ENCODE measurements at places on chromosomes 11 and 22.

- no peak for DNase-seq
Measured at GRCh38 chr11:120908461-120909181, 115.3 kb upstream of the TBCEL start.

- no peak for DNase-seq
Measured at GRCh38 chr22:48896766-48897644, 930.7 kb downstream of the BRD1 start.

DNA sequence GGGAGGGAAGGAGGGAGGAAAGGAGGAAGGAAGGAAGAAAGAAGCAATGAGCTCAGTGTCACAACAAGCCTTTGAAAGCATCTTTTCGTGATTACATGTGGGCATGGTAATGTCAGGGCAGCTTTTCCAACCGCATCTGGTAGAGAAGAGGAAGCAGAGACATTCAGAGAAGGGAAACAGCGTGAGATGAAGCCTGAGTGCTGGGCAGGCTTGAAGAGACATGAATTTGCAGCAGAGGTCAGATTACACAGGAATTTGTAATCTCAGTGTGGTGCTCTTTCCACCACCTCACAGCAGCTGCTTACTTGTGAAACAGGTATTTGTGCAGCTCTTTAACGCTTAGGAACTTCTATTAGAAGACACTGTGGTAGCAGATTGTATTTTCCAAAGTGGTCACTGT, 289.5 kb upstream of the C11orf87 start:
- no peak for DNase-seq

DNA sequence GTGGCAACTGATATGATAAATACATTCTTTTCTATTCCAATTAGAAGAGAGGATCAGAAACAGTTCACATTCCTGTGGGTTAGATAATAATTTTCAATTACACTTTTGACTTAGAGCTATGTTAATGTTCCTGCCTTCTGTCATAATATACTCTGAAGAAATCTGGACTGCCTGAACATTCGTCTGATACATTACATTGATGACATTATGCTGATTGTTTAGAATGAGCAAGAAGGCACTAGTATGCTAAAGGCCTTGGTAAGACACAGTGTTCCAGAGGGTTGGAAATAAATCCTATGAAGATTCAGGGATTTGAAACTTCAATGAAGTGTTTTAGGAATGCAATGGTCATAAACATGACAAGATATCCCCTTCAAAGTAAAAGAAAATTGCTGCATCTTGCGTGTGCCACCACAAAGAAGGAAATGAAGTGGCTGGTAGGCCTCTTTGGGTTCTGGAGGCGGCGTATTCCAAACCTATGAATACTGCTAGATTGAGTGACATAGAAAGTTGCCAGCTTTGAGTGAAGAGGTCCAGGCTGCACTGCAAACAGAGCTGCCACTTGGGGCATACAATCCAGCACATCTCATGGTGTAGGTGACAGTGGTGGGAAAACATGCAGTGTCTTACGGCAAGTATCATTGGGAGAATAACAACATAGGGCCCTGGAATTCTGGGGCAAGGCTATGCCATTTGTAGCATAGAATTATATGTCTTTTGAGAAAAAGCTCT, 21.2 kb upstream of the PDE3B start:
- DNase-seq, result no peak

- no peak for DNase-seq
Measured at GRCh38 chr11:108559904-108560303, 33.7 kb downstream of the EXPH5 start.

GRCh38 chr11:120065176-120065575, 72.7 kb downstream of the TRIM29 start:
- DNase-seq, result no peak

DNA sequence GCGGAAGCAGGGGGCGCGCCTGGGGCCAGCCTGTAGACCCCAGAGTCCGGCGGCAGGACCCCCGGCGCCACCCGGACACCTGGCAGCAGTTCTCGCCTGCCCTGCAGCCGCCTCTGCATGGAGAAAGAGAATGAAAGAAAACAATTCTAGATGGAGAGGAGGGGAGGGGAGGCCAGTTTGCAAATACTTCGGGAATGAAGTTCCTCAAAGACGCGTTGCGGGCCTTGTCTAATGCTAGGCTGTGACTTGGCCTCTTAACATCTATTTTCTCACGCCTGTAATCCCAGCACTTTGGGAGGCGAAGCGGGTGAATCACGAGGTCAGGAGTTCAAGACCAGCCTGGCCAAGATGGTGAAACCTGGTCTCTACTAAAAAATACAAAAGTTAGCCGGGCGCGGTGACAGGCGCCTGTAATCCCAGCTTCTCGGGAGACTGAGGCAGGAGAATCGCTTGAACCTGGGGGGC, 2.1 kb upstream of the BARX2 start:
- DNase-seq, result no peak

- no peak for DNase-seq
Measured at GRCh38 chr11:18419040-18419439, 6.9 kb downstream of the LDHC start.

GRCh38 chr22:28175730-28176492, 256.9 kb upstream of the PITPNB start:
- DNase-seq, result no peak

GRCh38 chr11:14872032-14872431, 20.0 kb downstream of the CYP2R1 start:
- DNase-seq, result no peak

- no peak for DNase-seq
Measured at GRCh38 chr11:13687271-13687670, 18.8 kb downstream of the FAR1 start.

- no peak for DNase-seq
Measured at GRCh38 chr11:72039856-72040401, 40.4 kb downstream of the NUMA1 start.

- no peak for DNase-seq
Measured at GRCh38 chr11:45157247-45158209, 11.1 kb downstream of the PRDM11 start.

DNA sequence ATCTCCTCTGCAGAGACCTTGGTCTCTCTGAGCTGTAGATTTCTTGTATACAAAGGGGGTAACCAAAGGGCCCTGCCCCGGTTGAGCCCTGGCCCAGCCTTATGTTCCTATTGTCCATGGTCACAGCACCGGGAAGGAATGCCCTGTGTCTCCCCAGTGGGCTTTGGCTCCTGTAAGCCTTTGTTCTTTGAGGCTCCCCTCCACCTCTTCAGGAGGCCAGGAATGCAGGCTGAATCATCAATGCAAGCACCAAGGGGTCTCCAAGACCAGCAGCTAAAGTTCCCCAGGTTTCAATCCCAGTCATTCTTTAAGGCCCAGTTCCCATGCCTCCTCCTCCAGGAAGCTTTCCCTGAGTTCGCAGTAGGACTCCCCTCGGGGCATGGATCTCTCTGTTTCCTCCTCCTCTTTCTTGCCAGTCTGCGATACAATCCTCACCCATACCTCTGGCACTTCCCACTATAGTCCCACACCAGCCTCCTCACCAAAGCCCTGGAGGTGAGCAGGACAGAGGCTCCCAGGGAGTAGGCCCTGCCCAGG, 29.2 kb upstream of the KLHL35 start:
- no peak for DNase-seq

DNA sequence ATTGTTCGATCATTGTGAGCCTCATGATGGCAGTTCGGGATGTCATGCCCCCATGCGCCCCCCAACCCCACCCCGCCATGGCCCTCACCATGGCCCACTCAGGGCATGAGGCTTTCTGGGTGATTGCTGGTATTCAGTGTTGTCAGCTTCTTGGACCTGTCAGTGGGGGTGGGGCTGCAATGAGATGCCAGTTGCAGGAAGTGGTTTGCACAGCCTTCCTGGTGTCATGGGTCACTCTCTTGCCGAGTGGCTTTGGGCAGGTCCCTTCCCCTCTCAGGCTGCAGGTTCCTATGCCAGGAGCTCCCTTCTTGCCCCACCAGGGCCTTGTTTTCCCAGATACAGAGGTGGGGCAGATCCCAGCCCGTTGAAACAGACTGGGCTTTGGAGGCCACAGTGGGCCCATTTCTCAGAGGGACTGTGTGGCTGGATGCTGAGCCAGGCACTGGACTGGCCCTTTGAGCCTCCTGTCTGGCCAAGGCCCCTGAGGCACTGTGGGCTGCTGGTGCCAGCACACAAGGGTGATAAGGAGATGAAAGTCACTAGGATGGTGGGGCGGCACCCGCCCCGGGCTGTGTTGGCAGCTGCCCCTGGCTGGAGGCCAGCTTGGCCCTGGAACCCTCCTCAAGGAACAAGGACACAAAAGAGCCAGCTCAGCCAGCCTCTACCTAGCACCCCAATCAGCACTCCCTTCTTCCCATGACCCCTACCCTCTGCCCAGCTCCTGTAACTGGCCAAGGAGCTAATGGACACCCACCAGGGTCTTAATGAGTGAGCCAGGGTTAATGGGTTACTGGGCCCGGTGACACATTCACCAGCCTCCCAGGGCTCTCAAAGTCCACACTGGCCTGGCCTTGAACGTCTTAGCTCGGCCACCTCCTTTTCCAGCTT, 1.5 kb upstream of the GGT1 start:
- no peak for DNase-seq

GRCh38 chr22:24463071-24463760, 31.9 kb upstream of the UPB1 start:
- DNase-seq, result no peak

DNA sequence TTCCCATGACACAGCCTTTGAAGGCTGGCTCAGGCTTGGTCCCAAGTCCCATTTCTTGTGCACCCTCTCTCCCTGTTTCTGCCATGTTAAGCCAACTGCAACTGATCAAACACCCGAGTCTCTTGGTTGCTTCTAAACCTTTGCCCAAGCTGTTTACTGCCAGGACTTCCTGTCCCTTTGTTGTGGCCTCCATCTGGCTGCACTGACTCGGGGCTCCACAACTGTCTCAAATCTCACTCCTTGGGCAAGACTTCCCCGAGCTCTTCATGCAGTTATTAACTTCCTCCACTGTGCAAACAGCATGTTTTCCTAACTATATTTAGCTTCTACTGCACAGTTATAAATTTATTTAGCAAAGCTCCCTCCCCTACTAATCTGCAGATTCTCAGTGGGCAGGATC, 4.3 kb downstream of the VPREB1 start:
- no peak for DNase-seq

GRCh38 chr22:35342390-35342789, 38.5 kb upstream of the HMOX1 start:
- DNase-seq, result no peak

DNA sequence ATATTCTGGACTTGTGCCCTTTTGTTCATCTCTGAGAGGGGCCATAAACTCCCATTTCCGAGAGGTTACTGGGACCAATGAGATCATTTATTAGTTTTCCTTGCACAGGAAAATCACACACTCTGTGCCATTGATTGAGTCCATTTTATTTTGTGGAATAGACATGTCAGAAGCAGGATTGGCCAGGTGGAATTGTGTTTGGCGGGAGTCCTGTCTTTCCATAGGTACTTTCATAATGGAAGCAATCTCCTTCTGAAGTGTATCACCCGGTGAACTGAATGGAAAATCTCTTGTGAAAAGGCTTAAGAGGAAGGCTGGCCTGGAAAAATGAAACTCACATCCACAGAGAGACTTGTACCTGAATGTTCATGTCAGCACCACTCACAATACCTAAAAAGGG, 63.0 kb upstream of the PARVG start:
- DNase-seq, result no peak

- DNase-seq, result no peak
Measured at GRCh38 chr22:30282616-30283046, 6.7 kb downstream of the CASTOR1 start.

- DNase-seq, result no peak
Measured at GRCh38 chr22:27306771-27307170, 494.8 kb downstream of the MN1 start.

DNA sequence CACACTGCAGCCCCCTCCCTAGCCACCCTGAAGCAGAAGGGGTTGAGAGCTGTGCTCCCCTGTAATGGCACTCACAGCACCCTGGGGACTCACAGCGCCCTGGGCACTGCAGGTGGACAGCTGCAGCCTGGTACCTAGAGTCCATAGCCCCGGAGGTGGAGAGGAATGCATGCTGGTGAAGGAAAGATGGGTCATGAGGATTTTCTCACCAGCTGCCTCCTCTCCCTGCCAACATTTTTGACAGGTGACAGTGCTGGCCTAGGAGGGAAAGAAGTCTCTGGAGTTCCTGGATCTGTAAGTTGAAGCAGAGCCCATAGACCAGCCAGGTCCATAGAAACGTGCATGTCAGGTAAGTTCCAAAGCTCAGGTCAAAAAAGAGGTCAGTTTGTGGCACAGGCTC, 330.5 kb downstream of the TENM4 start:
- DNase-seq, result no peak

DNA sequence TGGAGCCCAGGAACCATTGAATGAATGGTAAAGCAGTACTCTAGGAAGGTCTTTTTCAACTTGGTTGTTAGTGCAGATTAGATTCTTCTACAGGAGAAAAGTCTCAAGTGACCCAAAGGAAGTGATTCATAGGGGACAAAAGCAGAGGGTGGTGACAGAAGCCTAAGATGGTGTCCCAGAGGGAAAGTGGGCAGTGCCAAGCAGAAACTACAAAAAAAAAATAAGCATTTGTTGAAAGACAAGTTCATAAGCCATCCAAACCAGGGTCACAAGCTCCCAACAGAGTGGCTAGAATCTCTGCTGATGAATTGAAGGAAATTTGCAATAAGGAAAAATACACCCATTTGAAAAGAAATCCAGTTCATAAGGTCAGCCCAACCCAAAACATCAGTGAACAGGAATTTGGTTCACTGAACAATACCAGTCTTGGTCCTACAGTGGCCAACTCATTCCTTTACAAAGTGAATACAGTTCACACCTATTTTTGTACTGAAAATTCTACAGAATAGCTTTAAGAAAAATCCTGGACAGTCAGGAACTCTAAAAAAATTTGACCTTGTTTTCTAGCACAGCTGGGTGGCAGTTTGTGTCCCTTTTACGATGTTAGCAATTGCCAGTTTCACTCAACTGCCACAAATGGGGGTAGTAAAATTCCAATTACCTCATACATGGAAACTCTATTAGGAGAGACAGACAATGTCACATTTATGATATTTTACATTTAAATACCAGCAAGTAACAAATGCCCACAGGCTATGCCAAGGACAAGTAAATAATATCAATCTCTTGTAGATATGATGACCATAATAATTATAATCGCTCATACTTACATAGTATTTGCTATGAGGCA, 21.6 kb upstream of the NUP160 start:
- DNase-seq, result no peak

All from NCI-H1092 (cell line).